ENCODE measurements at places on chromosomes 12 and 14. TPM values are rescaled to one million over a fixed set of nuclear protein-coding genes. Genes with fewer than 3 reads are reported as not detected.

MGAT4C gene
- 0.14 TPM for total RNA-seq

TOMM20L gene
- total RNA-seq: not detected

ANO4 gene
- total RNA-seq: not detected

EIF2S3B gene
- total RNA-seq: not detected

EFS gene
- 23.3 TPM for total RNA-seq

NFE2 gene
- total RNA-seq: not detected

ENO2 gene
- 57.9 TPM for total RNA-seq

CLEC6A gene
- not detected for total RNA-seq
